ENCODE measurements at places on chromosomes 13 and 19.
A peak's percentile ranks its signal among the peaks of the same experiment; 100 is the strongest.

GRCh38 chr13:46831588-46832194 is 34.7 kb upstream of the ESD start:
- DNase-seq = peak; percentile 18

- no peak for DNase-seq
Observed at GRCh38 chr13:50793026-50793425, 50.5 kb downstream of the DLEU7 start.

DNA sequence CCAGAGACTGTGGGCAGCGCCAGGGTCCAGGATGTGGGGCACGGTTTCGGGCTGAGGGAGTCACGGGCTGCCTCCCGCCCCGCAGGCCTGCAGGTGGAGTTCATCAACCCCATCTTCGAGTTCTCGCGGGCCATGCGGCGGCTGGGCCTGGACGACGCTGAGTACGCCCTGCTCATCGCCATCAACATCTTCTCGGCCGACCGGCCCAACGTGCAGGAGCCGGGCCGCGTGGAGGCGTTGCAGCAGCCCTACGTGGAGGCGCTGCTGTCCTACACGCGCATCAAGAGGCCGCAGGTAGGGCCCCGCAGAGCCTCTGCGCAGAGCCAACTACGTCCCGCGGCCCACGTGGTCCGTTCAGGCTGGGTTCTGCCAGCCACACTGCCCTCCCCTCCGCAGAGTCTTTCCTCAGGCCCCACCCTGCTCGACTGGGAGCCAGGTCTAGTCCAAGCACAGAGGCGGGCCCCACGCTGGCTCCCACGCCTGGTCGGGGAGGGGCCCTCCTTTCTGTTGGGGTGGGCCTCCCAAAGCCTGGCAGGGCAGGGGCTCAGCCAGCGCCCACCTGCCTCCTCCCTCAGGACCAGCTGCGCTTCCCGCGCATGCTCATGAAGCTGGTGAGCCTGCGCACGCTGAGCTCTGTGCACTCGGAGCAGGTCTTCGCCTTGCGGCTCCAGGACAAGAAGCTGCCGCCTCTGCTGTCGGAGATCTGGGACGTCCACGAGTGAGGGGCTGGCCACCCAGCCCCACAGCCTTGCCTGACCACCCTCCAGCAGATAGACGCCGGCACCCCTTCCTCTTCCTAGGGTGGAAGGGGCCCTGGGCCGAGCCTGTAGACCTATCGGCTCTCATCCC is 2.0 kb upstream of the POLD1 start:
- DNase-seq = no peak

GRCh38 chr13:36357692-36358091 is 11.5 kb upstream of the SPART start:
- no peak for DNase-seq

DNA sequence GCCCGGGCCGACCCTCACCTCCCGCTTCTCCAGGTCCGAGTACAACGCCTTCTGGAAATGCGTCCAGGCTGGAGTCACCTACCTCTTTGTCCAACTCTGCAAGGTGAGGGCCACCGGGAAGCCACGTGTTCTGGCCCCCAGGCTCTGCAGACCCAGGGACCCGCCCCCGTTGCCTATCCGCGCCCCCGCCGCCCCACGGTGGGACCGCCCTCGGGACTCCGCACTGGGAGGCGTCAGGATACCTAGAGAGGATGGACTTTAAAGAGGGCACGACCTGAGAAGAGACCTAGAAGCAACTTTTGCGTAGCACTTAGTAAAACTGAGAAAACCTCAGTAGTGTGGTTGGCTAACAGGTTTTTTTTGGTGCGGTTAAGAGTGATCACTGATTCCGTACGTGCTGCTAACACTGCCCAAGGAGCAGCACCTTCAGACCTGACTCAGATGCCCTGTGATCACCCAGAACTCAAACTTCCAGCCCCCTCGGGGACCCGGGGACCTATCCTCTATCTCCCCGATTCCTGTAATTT is 492 bp downstream of the TMEM147 start:
- no peak for DNase-seq

DNA sequence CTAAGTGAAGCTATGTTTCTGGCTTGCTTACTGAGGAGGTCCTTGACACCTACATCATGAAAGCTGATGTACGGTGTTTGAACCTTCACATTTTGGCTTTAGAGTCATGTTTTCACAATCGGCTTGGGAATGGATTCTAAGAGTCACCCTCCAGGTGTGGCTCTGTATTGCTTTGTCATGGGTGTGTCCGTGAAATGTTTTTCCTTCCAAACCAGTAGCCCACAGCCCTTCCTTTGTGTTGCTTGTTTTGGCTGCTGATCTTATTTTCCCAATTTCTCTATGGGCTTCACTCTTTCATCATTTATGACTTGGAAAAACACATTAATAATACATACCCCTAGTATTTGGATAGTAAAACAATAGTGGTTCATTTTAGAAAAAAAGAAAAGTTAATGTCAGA is 240.6 kb downstream of the GGACT start:
- no peak for DNase-seq

GRCh38 chr19:8806661-8807060 is 25.4 kb downstream of the ZNF558 start:
- no peak for DNase-seq

- DNase-seq = no peak
Observed at GRCh38 chr13:80611310-80611709, 270.4 kb upstream of the SPRY2 start.

GRCh38 chr13:106560821-106561220 is 7.1 kb downstream of the ARGLU1 start:
- DNase-seq = no peak

- DNase-seq = no peak
Observed at GRCh38 chr13:24892829-24893228, 128.9 kb downstream of the RNF17 start.

DNA sequence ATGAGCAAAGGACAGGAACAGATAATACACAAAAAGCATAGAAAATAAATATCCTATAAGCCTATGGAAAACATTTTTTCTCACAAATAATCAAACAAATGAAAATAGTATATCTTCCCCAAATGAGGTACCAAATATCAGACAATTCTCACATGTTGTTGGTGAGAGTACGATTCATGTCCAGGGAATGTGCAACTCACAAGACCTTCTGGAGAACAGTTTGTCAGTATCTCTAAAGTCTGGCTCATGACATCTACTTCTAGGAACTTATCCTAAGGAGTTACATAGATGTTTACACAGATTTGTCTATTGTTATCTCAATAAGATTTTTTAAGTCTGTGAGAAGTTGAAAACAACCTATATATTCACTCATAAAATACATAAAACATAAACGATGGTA is 80.3 kb upstream of the ARHGEF7 start:
- DNase-seq = no peak

GRCh38 chr19:15025217-15025616 is 24.1 kb upstream of the CASP14 start:
- DNase-seq = peak; percentile 2

- no peak for DNase-seq
Observed at GRCh38 chr19:47658431-47659348, 49.8 kb downstream of the BICRA start.

DNA sequence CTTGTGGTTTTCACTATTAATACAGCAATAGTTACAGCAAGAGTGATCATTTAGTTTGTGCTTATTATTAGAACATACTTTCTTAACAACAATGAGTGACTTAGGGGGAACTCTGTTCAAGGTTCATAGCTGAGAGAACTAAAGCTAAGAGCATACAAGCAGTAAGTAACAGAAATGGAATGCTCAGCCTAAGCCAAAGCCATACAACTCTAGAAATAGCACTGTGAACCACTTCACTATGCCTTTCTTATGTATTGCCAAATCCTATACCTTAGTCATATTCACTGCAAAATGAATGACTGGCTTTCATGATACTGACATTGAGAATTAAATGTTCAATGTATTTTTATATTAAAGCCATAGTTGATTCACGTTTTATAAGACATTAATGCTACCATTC is 599.7 kb upstream of the SLITRK1 start:
- no peak for DNase-seq

DNA sequence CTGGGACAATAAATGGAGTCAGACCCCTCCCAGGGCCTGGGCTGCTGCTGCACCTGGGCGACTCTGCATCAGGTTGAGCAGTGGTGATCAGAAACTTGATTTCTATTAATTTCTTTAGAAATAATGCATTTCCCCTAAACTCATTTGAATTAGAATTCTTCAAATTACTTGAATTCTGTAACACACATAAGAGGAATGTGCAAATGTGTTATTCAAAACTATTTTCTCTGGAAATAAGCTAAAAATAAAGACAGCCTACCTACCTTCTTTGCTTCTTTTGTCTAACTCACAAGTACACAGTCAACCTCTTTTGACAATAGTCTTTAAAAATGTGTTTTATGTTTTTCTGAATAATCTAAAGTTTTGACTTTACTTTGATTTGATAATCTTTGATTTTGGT is 433.0 kb downstream of the KLF12 start:
- DNase-seq = no peak

DNA sequence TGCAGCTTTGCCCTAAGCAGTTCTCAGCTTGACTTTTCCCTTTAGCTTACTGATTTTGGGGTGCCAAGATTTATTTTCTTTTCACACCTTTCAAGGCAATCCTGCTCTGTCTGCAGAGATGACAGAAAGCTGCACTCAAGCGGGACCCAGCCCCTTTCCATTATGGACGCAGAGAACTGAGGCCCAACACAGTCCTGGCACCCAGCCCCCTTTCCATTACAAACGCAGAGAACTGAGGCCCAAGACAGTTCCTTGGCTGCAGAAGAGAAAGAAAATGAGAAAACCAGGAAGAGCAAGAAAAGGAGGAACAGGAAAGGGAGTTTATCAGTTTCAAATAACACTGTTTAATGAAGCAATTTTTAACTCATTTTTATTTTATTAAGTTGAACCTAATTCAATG is 36.8 kb upstream of the ATP11A start:
- no peak for DNase-seq

DNA sequence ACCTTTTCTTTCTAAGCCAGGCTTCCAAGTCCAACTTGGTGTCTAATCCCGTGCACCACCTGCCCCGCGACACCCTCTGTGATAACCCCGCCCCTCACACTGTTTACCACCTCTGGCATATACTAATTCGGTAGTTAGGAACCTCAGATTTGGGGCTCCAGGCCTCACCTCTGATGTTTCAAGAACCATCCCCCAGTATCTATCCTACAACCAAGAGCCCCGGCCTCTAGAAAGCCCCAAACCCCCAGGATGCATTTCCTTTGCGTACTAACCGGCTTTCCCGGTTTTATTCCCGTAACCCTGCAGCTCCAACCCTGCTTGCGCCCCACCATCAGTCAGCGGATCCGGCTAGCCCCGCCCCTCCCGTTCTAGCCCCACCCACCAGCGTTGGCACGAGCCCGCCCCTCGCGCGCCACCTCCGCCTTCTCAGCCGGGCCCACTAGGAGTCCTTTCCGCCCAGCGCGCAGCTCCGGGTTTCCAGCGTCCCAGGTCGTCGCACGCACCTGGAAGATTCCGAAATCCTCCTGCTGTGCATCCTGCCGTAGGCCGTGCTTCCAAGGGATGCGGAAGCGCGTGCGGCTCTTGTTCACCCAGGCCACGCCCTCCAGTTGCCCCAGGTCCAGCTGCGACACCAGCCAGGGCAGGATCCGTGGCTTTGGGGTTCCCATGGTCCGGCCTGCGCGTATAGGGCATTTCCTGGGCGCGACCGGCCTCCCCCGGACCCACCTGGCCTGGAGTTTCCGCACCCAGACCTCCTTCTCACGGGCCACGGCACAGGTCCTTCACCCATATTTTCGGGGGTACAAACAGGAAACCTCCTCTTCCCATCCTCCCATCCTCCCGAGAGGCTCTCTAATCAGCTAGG is 1.3 kb downstream of the IRF3 start:
- DNase-seq = peak; percentile 85

GRCh38 chr19:47302249-47302648 is 7.4 kb upstream of the C5AR1 start:
- peak; percentile 78 for DNase-seq

DNA sequence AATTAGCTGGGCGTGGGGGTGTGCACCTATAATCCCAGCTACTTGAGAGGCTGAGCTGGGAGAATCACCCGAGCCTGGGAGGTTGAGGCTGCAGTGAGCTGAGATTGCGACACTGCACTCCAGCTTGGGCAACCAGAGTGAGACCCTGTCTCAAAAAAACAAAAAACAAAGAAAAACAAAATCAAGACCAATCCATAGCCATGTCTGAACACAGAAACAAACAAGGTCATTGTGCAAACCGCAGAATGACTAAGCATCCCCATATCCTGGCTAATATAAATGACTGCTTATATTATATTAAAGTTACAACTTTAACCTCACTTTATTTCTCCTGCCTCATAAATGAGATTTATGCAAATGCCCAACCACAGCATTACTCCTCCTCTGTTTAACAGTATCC is 2.3 kb upstream of the LYPD3 start:
- DNase-seq = no peak

DNA sequence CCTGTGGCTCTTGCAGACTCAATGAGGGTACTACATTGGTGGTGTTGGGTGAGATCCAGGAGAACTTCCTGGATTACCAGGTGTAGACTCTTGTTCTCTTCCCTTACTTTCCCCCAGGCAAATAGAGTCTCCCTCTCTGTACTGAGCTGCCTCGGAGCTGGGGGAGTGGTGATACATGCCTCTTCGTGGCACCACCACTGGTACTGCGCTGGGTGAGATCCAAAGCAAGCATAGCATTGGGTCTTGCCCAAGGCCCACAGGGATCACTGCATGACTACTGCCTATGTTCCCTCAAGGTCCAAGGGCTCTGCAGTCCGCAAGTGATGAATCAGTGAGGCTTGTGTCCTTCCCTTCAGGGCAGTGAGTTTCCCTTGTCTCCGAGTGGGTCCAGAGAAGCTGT is 81.6 kb downstream of the COG6 start:
- no peak for DNase-seq

DNA sequence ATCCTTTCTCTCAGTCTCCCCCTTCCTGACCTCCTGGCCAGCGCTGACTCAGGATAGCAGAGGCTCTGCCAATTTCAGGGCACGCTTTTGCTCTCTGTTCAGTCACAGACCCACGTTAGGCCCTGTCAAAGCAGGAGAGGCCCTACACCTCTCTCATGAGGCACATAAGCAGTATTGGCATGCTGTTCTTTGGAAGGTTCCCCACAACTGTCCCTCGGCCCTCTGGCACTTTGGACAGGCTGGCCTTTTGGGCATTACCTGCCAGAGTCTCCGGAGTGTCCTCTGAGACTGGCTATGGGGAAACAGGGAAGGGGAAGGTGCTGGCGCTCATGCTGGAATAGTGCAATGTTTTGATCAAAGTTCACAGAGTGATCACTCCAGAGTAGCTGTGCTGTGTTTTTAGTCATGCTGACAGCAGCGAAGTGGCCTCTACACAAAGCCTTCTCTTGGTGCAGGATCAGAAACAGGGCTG is 23.7 kb upstream of the UBE2L5 start:
- DNase-seq = no peak

DNA sequence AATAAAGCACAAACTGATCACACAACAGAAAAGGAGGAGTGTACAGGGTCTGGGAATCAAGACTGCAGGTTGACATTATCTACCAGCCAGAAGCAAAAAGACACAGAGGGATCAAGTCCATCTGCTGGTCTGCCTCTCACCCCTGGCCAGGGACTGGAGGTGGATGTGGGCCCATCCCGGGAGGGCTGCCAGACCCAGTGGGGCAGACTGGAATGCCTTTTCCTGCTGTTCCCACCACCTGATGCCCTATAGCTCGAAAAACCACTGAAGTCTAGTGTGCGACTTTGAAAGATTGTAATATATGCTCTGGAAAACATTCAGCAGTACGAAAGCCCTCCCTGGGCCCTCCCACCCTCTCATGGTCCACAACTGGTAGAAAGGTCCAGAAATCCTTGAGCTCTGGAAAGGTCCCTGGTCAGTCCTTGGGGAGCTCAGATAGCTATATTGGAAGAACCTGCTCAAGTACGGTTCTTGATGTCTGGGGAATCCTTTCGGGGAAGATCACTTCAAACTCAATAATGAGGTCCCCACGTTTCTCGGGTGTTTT is 2.6 kb downstream of the DNAJB1 start:
- DNase-seq = no peak
